Naive thymus-derived CD4-positive, alpha-beta T cell (primary cell): ENCODE measurements at places on chromosomes 4 and X. TPM values are rescaled to one million over a fixed set of nuclear protein-coding genes. Genes with fewer than 3 reads are reported as not detected.

The HSD17B13 gene
- total RNA-seq: 0.89 TPM

The NEUROG2 gene
- not detected for total RNA-seq

The TENM3 gene
- total RNA-seq: not detected

The CXorf49B gene
- total RNA-seq: not detected

The PABPC1L2A gene
- not detected for total RNA-seq

GRCh38 chrX:17414839-17415238, 39.8 kb downstream of the NHS start:
- H3K36me3 ChIP-seq: no peaks in the 10 kb centered on the region
- no peaks in the 10 kb centered on the region for H3K4me1 ChIP-seq
- no peak overlapping the region for H3K27ac ChIP-seq
- H3K27me3 ChIP-seq: no peaks in the 10 kb centered on the region

DNA sequence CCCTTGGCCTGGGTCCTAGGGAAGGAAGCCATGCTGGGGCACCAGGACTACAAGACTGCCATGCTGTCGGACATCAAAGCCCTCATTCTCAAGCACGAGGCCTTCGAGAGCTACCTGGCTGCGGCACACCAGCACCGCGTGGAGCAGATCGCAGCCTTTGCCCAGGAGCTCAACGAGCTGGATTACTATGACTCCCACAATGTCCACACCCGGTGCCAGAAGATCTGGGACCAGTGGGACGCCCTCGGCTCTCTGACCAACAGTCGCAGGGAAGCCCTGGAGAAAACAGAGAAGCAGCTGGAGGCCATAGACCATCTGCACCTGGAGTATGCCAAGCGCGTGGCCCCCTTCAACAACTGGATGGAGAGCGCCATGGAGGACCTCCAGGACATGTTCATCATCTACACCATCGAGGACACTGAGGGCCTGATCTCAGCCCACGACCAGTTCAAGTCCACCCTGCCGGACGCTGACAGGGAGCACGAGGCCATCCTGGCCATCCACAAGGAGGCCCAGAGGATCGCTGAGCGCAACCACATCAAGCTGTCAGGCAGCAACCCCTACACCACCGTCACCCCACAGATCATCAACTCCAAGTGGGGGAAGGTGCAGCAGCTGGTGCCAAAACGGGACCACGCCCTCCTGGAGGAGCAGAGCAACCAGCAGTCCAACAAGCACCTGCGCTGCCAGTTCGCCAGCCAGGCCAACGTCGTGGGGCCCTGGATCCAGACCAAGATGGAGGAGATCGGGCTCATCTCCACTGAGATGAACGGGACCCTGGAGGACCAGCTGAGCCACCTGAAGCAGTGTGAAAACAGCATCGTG, 487.0 kb downstream of the TRAM1L1 start:
- no peak overlapping the region for H3K27ac ChIP-seq
- no peak overlapping the region for H3K4me3 ChIP-seq
- no peaks in the 10 kb centered on the region for H3K4me1 ChIP-seq
- no peak for DNase-seq

DNA sequence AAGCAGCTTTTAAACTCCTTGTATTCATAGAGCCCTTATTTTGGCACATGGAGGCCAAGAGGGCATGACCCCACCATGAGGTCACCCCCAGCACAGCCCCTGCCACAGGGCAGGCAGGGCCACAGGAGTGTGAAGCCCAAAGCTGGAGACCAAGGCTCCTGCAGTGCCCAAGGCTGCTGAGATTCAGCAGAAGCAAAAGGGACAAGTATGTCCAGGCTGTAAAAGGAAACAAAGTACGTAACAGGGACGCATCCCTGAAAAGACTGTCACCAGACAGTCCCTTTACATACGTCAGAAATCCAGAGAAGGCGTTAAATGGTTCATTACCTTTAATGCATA, 18.9 kb downstream of the GAK start:
- no peak overlapping the region for H3K4me3 ChIP-seq
- no peaks in the 10 kb centered on the region for H3K27me3 ChIP-seq
- H3K27ac ChIP-seq: no peak overlapping the region
- DNase-seq: no peak
- H3K36me3 ChIP-seq: peaks cover 3% of the 10 kb centered on the region
- H3K4me1 ChIP-seq: peaks cover 14% of the 10 kb centered on the region

DNA sequence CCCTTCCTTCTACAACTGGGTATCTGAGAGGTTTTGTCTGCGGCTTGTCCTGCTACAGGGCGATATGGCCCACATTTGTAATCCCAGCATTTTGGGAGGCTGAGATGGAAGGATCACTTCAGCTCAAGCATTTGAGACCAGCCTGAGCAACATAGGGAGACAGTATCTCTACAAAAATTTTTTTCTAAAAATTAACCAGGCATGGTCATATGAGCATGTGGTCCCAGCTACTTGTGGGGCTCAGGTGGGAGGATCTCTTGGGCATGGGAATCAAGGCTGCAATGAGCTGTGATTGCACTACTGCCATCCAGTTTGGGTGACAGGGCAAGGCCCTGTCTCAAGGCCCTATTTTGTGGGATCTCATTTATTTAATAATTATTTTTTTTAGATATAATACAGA, 420.6 kb upstream of the PABPC4L start:
- no peaks in the 10 kb centered on the region for H3K4me1 ChIP-seq
- no peak for DNase-seq
- H3K36me3 ChIP-seq: no peaks in the 10 kb centered on the region
- no peak overlapping the region for H3K27ac ChIP-seq
- H3K27me3 ChIP-seq: no peaks in the 10 kb centered on the region
- no peak overlapping the region for H3K4me3 ChIP-seq

- DNase-seq: no peak
- no peaks in the 10 kb centered on the region for H3K27me3 ChIP-seq
- no peak overlapping the region for H3K4me3 ChIP-seq
- H3K4me1 ChIP-seq: no peaks in the 10 kb centered on the region
- no peak overlapping the region for H3K27ac ChIP-seq
These were observed 1467.4 kb downstream of the C4orf33 start for GRCh38 chr4:130563185-130563888.
